Neural crest cell (in vitro differentiated cells): ENCODE measurements at places on chromosomes 5 and 9. TPM values are rescaled to one million over a fixed set of nuclear protein-coding genes. Genes with fewer than 3 reads are reported as not detected.

GRCh38 chr5:53482717-53483638, 2.5 kb downstream of the FST start:
- peak; percentile 18 for DNase-seq

DNA sequence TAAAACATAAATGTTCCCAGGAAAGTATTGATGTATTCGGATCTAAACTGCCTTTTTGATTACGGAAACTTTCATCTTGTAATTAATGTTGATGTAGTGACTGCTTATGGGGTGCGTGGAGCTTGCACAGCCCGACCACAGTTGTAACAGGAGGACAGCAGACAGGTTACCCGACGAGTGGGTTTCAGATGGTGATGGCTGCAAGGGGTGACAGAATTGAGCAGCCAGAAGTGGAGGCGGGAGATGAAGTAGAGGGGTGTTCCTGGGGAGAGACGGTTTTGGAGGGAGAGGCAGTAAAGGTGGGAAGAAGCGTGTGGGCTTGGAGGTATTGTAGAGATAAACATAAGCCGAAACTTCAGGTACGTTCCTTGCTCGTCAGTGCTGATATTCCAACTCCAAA, 5.8 kb downstream of the CEP72 start:
- DNase-seq, result no peak

DNA sequence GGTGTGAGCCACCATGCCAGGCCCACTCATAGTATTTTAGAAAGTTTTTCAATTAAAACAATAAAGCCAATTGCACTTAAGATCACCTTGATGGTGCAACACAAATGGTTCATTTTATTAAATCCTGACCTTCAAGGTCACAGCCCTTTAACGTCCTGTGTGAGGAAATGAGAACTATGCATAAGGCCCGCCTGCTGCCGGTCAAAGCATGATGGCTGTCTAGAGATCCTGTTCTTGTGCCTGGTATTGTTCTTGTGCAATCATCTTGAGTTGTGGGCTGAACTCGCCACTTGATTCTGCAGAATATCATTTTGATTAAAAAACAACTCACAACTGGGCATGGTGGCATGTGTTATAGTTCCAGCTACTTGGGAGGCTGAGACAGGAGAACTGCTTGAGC, 43.6 kb upstream of the FBXW11 start:
- no peak for DNase-seq

DNA sequence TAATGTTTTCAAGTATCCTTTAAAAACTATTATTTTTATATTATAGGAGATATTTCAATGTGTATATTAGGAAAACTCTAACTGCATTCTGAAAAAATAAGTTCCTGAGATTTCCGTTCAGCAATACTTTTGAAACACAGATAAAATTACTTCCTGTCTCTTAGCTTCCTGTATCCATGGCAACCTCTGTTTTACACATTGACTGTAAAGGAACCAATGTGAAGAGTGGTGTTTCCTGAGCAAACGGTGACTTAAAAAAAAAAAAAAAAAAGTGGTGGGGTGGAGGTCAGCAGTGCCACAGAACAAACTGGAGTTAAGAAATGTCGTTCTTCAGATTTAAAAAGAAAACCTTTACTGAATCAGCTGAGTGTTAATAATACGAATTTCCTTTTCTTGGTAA, at the start of gene LRRC70:
TSS of gene LRRC70 (plus strand) at position 280 of the 400 bp plus-strand sequence. CDS start 620 bp downstream, outside the sequence.
- DNase-seq, result no peak

DNA sequence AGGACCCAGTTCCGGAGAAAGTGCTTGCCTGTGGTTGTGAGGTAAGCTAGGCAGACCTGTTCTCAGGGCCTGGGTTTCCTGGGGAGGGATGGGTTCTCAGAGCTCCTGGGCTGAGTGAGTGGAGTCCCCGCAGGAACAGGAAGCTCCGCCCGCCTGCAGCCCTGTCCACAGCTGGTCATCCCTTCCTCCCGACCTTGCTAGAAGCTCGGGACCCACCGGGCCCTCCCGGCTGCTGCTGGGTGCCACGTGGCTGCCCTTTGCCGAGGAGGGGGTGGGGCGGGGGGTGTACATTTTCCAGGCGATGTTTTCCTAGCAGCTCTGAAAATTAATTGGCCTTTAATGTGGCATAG, 198.1 kb downstream of the C9orf50 start:
- no peak for DNase-seq

- no peak for DNase-seq
Measured at GRCh38 chr5:126055348-126055729, 367.9 kb upstream of the GRAMD2B start.

DNA sequence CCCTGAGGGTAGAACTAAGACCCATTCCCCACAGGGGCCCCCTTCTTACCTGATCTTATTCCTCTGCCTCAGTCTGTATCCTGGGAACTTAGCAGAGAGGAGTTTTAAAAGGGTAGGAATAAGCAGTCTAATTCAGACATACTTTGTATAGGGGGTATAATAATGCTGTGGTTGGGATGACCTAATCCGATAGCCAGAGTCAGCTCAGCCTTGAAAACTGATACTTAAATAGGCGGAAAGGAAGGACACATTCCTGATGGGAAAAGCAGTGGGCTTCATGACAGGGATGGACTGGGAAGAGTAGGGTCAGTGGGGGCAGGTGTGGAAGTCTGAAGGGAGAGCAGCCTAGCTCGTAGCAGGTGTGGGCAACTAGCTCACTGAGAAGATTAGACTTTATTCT, 52.2 kb upstream of the TESK1 start:
- DNase-seq, result no peak

- DNase-seq, result no peak
Measured at GRCh38 chr5:106827061-106827460, 843.7 kb downstream of the EFNA5 start.

GRCh38 chr5:138946831-138947560, 71.9 kb upstream of the LRRTM2 start:
- no peak for DNase-seq

DNA sequence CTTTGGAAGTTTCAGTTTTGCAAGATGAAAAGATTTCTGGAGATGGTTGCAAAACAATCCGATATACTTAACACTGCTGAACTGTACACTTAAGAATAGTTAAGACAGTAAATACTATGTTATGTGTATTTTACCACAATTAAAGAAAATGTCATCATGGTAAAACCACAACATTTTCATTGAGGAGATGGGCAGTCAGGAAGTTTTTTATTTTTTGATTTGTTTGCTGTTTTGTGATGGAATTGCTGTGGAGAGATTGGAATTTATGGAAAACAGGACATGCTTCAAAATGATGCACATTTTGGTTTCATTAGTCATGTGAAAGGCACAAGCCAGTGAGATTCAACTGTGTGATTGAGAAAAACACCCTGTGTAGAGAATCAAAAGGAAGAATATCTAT, 90.5 kb upstream of the AGXT2 start:
- DNase-seq, result no peak

DNA sequence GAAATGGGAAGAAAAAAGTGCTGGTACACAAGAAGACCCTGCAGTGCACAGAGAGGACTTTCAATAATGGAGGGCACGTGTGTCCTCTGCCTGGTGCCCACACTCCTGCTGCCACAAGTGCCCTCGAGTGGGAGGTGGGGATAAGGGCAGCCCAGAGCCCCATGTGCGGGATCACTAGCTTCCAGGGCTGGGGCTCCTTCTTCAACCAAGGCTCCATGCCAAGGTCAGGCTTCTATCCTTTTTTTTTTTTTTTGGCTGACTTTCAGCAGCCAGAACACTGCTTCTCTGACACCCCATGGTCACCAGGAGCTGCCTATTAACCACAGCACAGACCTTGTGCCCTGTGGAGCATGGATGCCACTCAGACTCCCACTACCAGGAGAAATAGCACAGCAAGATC, 7.5 kb downstream of the ACSL6 start:
- DNase-seq, result no peak

GRCh38 chr9:123422635-123423310, 66.8 kb downstream of the CRB2 start:
- no peak for DNase-seq

The OR1Q1 gene
- total RNA-seq, result not detected in 2 replicates

The ABCA2 gene
- 31.7 and 37.1 TPM in 2 replicates for total RNA-seq

The SSNA1 gene
- 64.8 and 66.4 TPM in 2 replicates for total RNA-seq

The HACD4 gene
- 0.72 and 0.75 TPM in 2 replicates for total RNA-seq

The MTAP gene
- total RNA-seq, result 90.1 and 106 TPM in 2 replicates
